ENCODE measurements at places on chromosomes 3 and 15.

GRCh38 chr3:188262913-188263683 lies 109.1 kb downstream of the LPP start:
- DNase-seq: peak; percentile 92

GRCh38 chr3:16840101-16840424 lies 44.7 kb upstream of the PLCL2 start:
- no peak for DNase-seq

DNA sequence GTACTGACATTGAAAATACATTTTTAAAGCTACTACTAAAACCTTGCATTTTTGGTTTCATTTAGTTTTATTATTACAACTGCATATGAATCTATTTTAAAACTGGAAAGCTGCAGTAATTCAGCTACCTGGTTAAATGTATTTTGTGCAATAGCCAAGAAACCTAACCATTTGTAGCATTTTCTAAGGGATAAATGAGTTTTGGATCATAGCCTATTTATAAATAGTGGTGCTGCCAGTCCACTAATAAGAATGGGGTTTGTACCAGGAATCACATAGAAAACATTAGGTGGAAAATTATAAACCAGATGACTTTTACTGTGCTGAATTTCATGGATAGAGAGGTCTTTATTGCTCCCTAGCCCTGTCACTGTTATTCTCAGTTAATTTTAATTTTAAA lies 454.7 kb downstream of the DIPK2A start:
- DNase-seq: no peak

- DNase-seq: no peak
These were observed 84.9 kb downstream of the SMAD6 start for GRCh38 chr15:66786708-66787488.

GRCh38 chr3:54628888-54629441 lies 298.9 kb downstream of the LRTM1 start:
- no peak for DNase-seq

All from HFFc6 (cell line).